ENCODE measurements at places on chromosomes 13 and 19.

DNA sequence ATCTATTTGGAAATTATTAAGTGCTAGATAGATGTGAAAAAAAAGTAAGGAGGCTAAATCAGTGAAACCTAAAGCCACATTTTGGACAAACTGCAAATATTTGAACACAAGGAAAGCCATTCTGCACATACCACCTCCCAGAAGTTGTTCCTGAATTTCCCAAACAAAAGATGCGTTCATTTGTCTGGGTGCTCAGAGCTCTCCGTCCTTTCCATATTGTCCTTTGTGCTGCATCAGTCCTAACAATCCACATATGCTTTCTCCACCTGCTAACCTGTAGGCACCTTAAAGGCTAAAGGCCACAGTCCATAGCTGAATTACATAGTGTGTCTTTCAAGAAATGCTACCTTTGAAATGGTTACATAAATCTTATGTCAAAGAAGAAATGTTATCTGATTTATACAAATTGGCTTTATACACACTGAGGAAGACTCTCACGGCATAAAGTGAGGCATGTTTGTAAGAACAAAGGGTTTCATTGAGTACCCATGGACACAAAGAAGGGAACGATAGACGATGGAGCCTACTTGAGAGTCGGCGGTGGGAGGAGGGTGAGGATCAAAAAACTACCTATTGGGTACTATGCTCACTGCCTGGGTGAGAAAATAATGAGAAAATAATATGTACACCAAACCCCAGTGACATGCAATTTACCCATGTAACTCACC, 182.0 kb downstream of the RGCC start:
- no peak for DNase-seq

DNA sequence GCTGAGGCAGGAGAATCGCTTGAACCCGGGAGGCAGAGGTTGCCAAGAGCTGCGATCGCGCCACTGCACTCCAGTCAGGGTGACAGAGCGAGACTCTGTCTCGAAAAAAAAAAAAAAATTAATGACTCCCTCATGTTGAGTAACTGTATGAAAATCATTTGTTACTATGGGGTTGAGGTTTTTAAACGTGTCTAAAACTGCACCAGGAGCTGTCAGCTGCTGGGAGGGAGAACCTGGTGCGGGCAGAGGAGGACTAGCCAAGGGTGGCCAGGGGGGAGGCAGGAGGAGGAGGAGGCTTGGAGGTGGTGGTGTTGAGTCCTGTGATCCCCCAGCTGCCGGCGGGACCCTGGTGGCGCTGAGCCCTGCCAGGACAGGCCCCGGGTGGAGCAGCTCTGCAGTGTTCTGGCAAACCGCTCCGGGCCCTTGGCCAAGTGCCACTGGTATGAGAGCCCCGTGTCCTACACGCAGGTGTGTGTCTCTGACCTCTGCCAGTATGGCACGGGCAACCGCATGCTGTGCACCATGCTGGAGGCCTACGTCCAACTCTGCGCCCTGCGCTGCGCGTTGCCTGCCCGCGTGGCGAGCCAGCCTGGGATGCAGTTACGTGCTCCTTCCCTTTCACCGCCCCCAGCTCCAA, 17.1 kb upstream of the FXYD3 start:
- no peak for DNase-seq

GRCh38 chr13:20160306-20161274, at the start of gene GJA3:
GJA3 (minus strand) TSS chr13:20161052; CDS start chr13:20143288, 17,764 bp downstream.
- DNase-seq: no peak

DNA sequence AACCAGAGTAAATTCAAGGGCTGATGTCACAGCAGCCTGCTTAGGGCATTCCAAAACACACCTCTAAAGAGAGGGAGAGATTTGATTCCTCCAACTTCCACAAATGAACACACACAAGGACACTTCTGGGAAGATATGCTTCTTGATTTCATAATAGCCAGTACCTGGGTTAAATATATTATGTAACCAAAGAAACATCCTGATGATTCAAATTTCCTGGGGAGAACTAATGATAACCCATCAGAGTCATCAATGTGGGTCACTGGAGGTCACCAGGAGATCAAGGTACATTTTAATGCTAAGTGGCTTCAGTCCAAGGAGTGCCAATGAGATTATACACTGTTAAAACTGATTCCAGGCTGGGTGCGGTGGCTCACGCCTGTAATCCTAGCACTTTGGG, 54.0 kb upstream of the DOCK9 start:
- DNase-seq: no peak

GRCh38 chr13:51881296-51881695, 19.5 kb downstream of the CCDC70 start:
- DNase-seq: no peak

GRCh38 chr13:98537306-98537705, 39.6 kb downstream of the STK24 start:
- no peak for DNase-seq

DNA sequence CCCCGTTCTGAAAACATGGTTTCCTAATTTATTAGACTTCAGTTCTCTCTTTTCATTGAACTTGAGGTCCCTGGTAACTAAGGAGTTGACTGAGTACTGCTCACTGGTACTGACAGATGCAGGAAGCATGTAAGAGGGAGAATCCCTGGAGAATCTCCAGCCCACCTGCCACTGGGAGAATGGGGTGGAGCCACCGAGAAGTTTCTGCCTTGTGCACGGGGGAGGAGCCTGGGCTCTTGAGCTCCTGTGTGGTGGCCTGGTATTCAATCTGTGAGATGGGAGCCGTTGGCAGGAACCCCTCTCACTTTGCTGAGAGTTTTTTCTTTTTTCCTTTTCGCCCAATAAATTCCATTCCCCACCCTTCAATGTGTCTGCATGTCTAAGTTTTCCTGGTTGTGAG, 13.2 kb upstream of the AKAP11 start:
- DNase-seq: no peak

DNA sequence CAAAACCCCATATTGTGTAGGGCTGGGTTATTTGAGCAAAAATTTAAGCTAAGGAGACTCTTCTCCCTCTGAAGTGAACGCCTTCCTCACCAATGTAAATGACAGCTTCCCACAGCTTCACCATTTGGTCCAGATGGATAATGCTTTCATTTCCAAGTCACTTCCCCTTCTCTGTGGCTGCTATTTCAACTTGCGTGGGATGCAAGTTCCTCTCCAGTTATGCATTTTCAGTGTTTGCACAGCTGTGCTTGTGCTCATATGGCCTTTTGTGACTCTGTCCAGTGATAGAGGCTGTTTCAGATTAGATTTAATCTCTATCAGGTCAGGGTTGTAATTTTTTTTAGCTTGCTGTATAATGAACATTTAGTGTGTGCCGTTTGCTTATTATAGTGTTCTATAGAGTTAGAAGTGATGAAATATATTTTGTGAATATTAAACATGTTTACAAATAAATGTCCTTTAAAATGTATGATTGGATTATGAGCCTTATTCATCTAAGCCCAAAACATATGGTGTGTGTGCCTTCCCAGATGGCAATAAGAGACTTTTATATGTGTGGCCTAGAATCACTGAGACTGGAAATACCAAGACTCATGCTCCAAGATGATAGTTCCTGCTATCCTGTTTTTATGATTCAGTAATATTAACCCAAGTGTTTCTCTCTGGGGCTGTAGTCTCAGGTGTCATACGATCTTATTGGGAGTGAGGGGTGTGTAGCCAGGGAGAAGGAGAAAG, 86.6 kb downstream of the TNFRSF19 start:
- peak; percentile 67 for DNase-seq

GRCh38 chr13:25319771-25320170, 18.3 kb downstream of the NUP58 start:
- no peak for DNase-seq

GRCh38 chr13:98313023-98313921, 136.2 kb upstream of the RNF113B start:
- DNase-seq: no peak

- DNase-seq: no peak
Observed at GRCh38 chr13:47747901-47748300, 253.2 kb downstream of the SUCLA2 start.

GRCh38 chr13:113930671-113931637, 42.9 kb downstream of the C13orf46 start:
- no peak for DNase-seq

DNA sequence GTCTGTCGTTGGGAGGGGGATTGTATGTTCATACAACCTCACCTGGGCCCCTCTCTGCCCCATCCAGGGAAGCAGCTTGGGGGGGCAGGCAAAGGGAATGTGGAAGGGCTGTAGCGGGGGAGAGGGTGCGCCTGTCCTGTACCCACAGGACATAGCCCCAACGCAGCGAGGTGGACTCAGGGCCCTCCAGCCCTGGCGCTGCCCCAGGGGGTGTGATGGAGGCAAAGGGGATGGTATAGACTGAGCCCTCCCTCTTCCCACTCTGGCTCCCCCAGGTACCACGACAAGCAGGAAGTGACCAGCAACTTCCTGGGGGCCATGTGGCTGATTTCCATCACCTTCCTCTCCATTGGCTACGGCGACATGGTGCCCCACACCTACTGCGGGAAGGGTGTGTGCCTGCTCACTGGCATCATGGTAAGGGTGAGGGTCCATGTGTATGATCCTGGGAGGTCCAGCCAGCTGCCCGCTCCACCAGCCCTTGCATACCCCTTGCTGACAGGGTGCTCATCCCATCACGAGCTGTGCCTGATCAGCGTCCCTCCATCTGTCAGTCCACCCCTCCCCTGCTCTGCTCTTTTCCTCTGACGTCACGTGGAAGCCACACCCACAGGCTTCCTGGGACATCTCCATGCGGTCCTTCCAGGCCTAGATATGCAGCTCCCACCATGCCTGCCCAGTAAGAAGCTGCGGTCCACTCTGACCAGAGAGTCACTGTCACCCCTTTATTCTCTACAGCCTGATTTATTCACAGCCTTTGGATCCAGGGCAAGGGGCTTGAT, 18.3 kb downstream of the KCNN1 start:
- DNase-seq: no peak

GRCh38 chr19:33248553-33248953, 22.9 kb upstream of the SLC7A10 start:
- no peak for DNase-seq

DNA sequence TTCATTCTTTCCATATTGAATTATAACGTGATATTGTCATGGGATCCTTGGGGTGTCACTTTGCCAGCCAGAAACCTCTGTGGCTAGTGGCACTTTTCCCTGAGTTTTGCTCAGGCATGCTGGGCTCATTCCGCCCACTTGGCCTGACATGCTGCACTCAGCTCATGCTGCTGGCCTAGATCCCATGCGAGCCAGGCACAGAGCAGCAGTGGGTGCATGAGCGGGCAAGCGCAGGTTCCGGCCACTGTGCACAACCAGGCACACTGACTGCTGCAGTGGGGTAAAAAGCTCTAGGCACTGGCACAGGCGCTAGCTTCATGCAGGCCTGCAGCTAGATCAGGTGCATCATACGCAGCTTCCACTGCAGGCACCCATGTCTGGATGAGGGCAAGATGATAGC, 221.2 kb downstream of the MAB21L1 start:
- DNase-seq: no peak

DNA sequence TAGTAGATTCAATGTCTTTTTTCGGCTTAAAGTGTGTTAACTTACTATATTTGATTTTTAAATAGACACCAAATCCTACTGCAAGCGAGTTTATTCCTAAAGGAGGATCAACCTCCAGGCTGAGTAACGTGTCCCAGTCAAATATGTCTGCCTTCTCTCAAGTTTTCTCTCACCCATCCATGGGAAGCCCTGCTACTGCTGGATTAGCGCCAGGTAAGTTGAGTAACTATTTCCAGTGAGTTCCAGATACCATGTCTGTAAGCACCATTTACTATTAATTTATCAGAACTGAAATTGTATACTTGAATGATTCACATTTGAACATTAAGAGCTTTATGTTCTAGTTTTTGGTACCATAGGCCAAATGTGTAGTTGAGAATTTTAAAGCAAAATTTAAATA, 81.8 kb downstream of the PAN3 start:
- no peak for DNase-seq

DNA sequence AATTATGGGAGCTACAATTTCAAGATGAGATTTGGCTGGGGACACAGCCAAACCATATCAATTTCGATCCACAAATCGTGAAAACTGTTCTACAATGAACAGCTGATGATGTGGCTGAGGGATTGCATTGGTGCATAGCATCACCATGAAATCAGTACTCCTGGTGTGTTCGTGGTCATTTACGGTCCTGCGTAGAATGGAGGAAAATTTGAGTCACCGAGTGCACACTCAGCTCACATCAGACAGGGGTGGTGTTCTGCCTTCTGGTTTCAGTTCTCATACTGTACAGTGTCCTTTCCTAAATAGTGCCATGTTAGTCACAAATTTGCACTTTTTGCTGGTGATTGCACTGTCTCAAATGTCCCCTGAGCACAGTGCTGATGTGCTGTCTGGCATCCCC, 39.2 kb downstream of the MYH14 start:
- no peak for DNase-seq

GRCh38 chr13:73741111-73741510, 393.1 kb downstream of the KLF12 start:
- DNase-seq: no peak

DNA sequence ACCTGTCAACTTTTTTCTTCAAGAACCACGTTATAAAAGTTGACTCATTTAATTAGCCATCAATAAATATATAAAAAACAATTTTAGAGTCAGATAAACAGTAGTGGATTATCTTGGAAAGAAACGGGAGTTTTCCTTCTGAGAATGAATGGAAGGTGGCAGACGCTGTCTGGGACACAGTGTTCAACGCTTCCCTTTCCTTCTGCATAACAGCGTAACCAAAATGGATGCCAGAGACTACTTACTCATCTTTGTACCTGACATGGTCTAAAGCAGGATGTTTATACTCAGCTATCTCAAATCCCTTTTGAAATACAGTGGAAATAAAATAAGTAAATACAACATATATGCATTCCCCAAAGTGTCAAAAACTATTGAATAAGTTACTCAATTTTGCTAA, 195.2 kb downstream of the LHFPL6 start:
- DNase-seq: no peak

DNA sequence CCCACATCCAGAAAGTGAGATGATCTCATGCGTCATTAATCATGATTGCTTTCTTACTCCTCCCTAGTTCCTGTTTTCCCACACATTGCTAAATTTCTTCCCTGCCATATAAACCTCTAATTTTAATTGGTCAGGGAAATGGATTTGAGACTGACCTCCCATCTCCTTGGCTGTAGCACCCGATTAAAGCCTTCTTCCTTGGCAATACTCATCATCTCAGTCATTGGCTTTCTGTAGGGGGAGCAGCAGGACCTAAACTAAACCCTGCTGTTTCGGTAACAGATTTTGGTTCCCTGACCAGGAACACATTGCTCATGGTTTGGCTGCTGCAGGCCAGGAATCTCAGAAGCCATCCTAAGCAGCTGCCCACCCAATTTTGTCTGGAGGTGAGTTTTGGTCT, 61.7 kb downstream of the SPRYD7 start:
- DNase-seq: no peak

GRCh38 chr13:46804391-46804815, 7.4 kb upstream of the ESD start:
- DNase-seq: no peak

GRCh38 chr13:75341028-75341427, 140.9 kb downstream of the TBC1D4 start:
- no peak for DNase-seq

Data from brain pericyte (primary cell).